ENCODE measurements at places on chromosomes 7 and 10.

GRCh38 chr10:43327171-43327570 lies 44.3 kb upstream of the FXYD4 start:
- no peak for DNase-seq

- no peak for DNase-seq
Observed at GRCh38 chr7:143289421-143289820, 1.3 kb downstream of the CASP2 start.

DNA sequence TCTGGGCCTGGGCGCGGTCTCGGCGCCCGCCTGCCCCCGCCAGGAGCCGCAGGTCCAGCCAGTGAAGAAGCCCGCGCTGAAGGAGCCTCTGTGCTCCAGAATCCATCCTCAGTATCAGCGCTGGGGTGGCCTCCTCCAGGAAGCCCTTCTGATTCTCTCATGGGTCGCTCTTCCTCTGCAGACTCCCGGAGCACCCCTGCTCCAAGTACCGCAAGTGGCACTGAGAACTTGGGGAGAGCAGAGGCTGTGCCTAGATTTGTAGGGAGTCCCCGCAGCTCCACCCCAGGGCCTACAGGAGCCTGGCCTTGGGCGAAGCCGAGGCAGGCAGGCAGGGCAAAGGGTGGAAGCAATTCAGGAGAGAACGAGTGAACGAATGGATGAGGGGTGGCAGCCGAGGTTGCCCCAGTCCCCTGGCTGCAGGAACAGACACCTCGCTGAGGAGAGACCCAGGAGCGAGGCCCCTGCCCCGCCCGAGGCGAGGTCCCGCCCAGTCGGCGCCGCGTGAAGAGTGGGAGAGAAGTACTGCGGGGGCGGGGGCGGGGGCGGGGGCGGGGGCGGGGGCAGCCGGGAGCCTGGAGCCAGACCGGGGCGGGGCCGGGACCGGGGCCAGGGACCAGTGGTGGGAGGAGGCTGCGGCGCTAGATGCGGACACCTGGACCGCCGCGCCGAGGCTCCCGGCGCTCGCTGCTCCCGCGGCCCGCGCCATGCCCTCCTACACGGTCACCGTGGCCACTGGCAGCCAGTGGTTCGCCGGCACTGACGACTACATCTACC lies at the start of gene ALOX5:
Gene ALOX5 (plus strand): TSS at position 641 of the 774 bp plus-strand sequence. CDS start 64 bp downstream, at position 705.
- DNase-seq, result peak; percentile 49

DNA sequence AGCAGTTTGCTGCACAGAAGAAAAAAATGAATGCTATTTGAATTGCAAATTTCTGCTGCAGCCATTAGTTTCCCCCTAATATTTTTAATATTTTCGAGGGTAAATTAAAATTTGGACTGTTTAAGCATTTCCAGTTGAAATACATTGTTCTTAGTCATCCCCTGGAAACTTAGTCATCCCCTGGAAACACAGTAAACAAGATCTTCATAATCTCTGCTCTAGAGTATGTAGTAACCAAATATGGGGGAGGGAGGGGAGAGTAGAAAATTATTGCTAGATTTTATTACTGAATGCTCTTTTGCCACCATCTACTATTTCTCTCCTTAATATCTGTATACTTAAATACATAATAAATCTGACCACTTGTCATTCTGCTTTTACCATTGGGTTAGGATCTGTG lies 1053.3 kb downstream of the SORCS1 start:
- DNase-seq, result no peak

DNA sequence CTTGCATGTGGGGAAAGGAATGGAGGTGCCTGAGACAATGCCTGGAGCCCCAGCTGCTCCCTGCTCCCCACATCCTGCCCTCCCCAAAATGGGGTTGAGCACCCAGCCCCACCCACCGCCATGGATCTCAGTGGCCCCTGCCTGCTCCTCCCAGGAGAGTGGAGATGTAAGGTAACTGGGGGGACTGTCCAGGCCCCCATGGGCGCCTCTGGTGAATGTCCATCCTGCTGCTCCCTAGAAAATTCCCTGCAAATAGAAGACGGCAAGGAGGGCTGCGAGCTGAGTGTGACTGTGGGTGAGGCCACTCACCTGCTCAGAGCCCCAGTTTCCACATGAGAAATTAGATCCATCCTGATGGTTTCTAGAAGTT lies 101.6 kb downstream of the RAMP3 start:
- no peak for DNase-seq

DNA sequence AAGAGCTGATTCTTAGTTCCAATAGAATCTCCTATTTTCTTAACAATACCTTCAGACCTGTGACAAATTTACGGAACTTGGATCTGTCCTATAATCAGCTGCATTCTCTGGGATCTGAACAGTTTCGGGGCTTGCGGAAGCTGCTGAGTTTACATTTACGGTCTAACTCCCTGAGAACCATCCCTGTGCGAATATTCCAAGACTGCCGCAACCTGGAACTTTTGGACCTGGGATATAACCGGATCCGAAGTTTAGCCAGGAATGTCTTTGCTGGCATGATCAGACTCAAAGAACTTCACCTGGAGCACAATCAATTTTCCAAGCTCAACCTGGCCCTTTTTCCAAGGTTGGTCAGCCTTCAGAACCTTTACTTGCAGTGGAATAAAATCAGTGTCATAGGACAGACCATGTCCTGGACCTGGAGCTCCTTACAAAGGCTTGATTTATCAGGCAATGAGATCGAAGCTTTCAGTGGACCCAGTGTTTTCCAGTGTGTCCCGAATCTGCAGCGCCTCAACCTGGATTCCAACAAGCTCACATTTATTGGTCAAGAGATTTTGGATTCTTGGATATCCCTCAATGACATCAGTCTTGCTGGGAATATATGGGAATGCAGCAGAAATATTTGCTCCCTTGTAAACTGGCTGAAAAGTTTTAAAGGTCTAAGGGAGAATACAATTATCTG lies 1.6 kb downstream of the LRRTM3 start:
- no peak for DNase-seq

DNA sequence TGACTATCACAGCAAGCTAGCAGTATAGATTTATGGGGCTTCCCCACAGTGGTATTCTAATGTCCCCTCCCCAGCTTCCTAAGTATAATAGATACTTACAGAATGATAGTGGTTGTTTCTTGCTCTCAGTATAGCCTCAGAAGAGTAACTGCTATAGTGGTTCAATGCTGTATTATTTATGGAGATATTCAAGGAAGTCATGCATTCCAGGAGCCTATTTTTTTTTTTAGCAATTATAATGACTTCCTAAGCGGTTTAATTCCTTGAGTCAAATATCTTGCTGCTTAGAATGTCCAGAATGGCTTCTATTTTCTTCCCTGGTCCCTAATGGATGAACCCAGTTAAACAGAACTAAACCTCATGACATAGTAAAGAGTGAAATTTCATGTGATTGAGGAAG lies 451.5 kb upstream of the SEMA3D start:
- DNase-seq, result no peak

GRCh38 chr10:86732771-86733170 lies 23.6 kb upstream of the BMPR1A start:
- DNase-seq, result no peak

DNA sequence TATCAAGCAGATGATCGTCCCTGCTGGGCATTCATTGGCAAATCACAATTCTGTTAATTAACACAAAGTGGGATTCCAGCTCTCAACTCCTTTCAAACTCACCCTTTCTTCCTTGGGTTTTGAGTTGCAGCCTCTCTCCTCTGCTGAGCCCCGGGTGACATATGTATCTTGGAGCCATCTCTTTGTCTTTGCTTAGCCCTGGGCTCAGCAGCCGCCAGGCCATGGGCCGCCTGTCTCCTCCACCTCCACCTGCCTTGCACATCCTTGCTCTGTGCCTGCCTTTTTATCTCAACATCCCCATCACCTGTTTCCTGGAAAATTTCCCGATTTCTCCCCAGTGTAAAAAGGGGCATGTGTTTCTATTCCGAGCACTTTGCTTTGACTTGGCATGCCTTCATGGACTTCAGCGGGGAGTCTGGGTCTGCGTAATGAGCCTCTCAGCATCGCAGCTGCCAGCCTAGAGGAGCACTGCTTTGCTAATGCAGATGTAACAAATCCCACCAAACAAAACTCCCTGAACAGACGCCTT lies 141.3 kb upstream of the AGK start:
- DNase-seq, result peak; percentile 39

DNA sequence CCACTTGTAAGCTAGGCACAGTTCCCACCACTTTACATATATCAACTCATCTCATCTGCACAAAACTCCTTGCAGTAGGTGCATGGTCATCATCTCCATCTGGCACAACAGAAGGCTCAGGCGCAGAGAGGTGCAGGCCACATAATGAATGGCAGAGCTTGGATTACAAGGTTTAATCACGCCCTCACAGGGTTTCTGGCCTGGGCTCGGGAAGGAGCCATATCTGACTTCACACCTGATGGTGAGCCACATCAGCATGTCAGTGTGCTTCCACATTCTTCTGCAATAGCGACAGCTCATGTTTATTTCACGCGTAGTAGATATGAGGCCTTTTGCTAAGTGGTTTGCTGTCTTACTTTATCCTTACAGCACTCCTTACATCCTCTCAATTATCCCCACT lies 650.2 kb downstream of the INHBA start:
- peak; percentile 30 for DNase-seq

GRCh38 chr10:104032144-104032775 lies 53.4 kb downstream of the COL17A1 start:
- no peak for DNase-seq

Data from NCI-H1694 treated with DMSO at 0.1 percent for 48 hours (cell line).